Fibroblast of skin of left biceps (primary cell): ENCODE measurements at places on chromosomes 1 and 21.

DNA sequence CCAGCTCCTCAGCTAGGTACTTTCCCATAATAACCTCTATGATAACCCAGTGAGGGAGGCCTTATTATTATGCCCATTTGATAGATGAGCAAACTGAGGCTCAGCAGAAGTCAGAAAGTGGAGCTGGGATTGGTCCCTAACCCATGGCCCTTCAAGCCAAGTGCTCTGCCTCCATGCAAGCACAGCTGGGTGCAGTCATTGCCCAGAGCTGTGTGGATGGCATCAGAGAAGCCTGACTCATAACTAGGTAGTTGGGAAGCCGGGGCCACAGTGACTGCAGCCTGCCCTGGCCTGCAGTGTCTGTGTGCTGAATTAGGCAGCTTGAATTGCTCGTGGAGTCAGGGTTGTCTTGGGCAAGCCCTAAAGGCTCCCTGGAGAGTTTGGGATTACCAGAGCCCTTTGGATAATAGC is 89.9 kb upstream of the SLC2A1 start:
- DNase-seq, result no peak

DNA sequence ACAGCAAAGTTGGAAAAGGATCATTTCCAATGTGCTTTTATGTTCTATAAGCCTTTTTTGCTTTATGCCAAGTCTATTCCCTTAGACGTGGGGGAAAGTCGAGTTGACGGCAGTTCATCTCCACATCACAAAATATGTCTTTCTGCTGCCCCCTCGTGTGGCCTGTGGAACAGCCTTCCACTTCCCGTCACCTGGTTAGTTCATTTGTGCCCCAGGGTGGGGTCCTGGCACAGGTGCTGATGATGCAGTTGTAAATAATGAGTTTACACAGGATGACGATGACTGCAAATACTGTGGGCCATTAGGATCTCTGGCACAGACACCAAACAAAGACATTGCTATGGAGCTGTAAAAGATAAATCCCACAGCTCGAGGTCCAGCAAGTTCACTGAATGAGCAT is 10.0 kb upstream of the OTUD3 start:
- no peak for DNase-seq

DNA sequence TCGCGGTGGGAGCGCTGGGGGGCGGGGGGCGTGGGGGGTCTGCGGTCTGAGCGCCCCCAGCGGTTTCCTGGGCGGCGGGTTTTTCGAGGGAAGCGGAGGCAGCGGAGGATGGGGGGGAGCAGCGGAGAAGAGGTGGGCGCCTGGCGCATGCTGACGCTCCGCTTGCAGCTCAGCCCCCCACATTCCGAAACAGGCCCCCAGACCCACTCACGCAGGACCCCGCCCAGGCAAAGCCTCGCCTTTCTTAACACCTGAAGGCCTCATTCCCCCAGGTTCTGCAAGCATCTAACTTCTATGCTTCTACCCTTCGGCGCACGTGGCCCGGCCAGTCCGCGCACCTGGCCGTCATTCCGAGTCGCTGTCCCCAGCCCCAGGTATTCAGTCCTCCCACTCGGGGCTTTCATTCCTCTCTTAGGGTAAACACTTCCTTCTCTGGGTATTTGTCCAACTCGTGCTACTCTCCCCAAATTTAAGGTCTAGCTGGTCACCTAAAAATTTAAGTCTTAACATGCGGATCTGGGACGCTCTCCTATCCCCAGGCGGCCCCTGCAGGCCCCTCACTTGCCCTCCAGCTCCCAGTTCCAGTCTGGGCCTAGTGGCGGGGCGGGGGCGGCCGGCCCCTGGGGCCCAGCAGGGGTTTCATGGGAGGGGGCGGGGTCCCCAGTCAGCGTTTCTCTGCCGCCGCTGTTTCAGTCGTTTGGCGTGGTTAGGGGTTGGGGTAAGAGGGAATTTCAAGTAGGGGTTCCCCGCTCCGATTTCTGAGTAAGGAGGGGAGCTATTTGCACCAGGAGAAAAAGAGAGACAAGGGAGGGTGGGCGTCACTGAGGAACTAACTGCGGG is 2.8 kb upstream of the ZBTB7B start:
- no peak for DNase-seq

DNA sequence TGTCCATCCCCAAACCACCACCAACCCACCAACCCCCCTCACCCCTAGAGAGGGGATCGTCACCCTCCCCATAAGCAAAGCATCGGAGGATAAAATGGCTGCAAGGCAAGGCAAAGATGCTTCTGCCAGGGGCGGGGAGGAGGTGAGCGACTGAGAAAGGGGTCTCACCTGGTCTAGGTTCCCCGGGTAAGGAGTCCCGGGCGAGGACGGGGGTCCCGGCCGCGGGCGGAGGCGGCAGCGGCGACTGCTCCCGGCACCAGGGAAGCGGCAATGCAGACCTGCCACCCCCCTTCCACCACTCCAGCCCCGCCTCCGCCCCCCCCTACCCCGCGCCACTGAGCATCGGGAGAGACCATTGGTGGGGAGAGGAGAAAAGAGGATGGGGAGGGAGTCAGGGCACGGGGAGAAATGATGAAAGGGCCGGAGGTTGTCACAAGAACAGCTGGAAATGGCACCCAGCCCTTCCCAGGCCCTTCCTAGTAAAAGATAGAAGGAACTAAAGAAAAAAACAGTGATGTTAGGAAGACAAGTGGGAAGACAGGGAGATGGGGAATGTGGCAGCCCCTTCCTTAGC is at the start of gene SV2A:
Gene SV2A, minus strand, starts transcription at position 274 of the 574 bp plus-strand sequence. CDS start 4,004 bp downstream, outside the sequence.
- peak; percentile 24 for DNase-seq

GRCh38 chr1:56484695-56485094 is 94.7 kb downstream of the PLPP3 start:
- no peak for DNase-seq
